NCI-H2227 treated with DMSO at 0.1 percent for 48 hours (cell line): ENCODE measurements at places on chromosomes 6 and 20.

- no peak for DNase-seq
Measured at GRCh38 chr20:38840053-38840893, 34.8 kb downstream of the PPP1R16B start.

- no peak for DNase-seq
Measured at GRCh38 chr6:107383705-107384104, 75.7 kb downstream of the PDSS2 start.

- DNase-seq = no peak
Measured at GRCh38 chr6:115830895-115831294, 229.8 kb downstream of the FRK start.

DNA sequence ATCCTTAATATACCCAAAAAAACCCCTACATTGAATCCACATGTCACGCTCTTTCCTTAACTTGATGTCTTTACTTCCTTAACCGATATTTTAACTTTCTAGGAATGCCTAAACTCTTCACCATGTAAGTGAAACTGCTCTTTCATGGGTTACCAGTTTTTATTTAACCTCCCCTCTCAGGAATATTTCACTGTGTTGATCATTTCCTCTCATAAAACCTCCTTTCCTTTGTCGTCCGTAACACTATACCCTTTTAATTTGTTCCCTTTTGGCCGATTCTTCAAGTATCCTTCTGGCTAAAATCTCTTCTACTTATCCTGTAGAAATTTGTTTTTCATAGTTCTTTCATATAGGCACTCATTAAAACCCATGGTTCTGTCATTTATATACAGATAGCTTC lies 24.6 kb downstream of the SYCP2 start:
- DNase-seq = no peak
